ENCODE measurements at places on chromosomes 4 and X.

- DNase-seq, result no peak
Measured at GRCh38 chrX:103276581-103277002, at the start of gene TCEAL5. Gene TCEAL5 (minus strand): TSS chrX:103276750. CDS start chrX:103274563, 2,187 bp downstream.

- DNase-seq, result no peak
Measured at GRCh38 chr4:26131711-26132110, 189.1 kb upstream of the RBPJ start.

- DNase-seq, result no peak
Measured at GRCh38 chr4:121953860-121954259, 2.0 kb upstream of the TRPC3 start.

DNA sequence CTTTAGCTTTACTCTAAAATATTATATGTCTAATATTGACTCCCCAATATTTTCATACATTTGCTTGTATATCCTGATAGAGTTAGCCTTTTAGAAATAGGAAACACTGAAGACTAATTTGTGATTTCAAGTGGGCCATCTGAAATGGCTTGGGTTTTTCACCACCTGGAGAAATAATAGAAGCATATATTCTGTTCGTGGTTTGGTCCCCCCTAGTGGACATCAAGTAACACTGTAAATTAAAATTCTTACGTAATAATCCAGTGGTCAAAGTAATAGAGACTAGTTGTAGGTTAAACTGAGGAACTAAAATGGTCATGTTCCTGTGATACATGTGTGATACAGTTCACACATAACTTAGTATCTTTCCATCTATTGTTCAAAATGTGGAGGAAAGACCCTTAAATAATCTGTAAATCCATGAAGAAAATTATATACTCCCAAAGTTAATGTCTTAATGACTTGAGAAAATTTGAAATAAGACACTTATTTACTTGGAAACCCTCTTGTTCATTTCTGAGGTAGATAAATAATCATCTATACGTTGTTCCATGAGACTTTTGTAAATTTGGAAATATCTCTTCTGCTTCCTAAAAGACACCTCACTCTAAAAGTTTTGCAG, 79.8 kb upstream of the SMARCAD1 start:
- no peak for DNase-seq

DNA sequence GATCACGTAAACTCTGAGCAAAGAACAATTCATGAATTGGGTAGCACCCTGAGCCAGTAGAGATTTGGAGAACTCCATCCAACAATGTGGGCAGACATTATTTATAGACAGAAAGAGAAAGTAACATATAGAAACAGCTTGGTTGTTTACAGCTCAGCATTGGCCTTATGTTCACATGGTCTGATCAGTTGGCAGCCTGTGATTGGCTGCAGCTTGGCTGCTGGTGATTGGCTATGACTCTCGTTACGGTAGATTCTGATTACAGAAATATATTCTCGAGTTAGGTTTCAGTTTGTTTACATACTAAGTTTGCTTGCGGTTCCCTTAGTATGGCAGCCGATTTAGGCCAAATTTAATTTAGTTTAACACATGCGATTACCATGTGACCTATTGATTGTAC, 663.4 kb downstream of the RAPGEF2 start:
- DNase-seq, result no peak

GRCh38 chr4:184252136-184253071, 34.7 kb upstream of the ENPP6 start:
- DNase-seq, result no peak

GRCh38 chrX:136318156-136318555, 17.4 kb downstream of the ADGRG4 start:
- no peak for DNase-seq

- DNase-seq, result no peak
Measured at GRCh38 chr4:117093571-117093970, 8.2 kb upstream of the TRAM1L1 start.

GRCh38 chr4:47218631-47219030, 187.3 kb downstream of the GABRB1 start:
- DNase-seq, result no peak

- no peak for DNase-seq
Measured at GRCh38 chrX:31609130-31609529, 537.3 kb upstream of the FTHL17 start.

DNA sequence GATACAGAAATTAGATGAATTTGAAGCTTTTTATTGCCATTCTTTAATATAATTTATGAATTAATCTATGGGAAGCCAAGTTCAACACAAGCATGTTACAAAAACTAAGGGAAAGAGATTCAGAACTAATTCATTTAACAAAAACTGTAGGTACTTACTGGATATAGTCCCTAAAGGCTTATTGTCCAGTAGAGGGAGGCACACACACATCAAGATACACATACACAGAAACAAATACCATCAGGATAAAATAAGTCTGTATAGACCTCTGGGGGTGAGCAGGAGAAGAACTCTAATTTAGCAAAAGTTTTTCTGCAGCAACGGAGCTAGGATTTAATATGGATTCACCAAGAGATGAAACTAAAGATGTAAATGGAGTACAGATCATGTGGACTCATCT, 83.0 kb upstream of the IL13RA1 start:
- no peak for DNase-seq

GRCh38 chrX:133745349-133745748, 240.0 kb downstream of the GPC3 start:
- no peak for DNase-seq

DNA sequence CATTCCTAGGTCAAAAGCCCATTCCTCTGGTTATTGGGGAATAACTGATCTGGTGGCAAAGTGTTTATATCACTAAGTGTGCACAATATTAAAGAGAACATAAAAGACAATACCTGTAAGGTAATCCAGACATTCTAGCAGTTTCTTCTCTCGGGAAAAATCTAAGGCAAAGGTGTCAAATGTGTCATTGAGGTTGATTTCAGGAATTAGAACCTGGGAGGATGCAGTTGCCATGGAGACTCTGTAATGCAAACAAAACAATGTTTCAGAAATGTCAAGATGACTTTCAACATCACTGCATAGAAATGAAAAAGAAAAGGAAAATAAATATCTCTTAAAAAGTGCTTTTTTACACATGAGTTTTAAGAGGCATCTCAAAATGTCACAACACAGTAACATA, 145.9 kb downstream of the MID1 start:
- no peak for DNase-seq

DNA sequence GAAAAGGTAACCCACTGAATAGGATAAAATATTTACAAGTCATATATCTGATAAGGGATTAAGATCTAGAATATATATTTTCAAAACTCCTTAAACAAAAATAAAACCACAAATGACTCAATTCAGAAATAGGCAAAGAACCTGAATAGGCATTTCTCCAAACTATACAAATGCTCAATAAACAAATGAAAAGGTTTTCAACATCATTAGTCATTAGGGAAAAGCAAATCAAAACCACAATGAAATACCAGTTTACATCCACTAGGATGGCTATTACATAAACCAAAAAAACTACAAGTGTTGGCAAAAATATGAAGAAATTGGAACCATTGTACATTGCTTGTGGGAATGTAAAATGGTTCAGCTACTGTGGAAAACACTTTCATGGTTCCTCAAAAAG, 167.0 kb upstream of the GALNT7 start:
- DNase-seq, result no peak

DNA sequence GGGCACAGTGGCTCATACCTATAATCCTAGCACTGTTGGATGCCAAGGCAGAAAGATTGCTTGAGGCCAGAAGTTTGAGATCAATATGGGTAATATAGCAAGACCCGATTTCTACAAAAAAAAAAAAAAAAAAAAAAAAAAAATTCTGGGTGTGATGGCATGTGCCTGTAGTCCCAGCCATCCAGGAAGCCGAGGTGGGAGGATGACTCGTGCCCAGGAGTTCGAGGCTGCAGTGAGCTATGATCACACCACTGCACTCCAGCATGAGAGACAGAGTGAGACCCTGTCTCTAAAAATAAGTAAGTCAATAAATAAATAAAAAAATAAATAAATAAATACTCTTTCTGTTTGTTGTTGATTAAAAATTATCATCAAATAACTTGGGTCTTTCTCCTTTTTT, 62.4 kb upstream of the BMPR1B start:
- no peak for DNase-seq

GRCh38 chrX:56789518-56790070, 60.6 kb downstream of the NBDY start:
- DNase-seq, result no peak

GRCh38 chr4:47914926-47915237, 499 bp upstream of the NFXL1 start:
- no peak for DNase-seq

GRCh38 chr4:25856756-25857155, 6.0 kb downstream of the SEL1L3 start:
- DNase-seq, result no peak

DNA sequence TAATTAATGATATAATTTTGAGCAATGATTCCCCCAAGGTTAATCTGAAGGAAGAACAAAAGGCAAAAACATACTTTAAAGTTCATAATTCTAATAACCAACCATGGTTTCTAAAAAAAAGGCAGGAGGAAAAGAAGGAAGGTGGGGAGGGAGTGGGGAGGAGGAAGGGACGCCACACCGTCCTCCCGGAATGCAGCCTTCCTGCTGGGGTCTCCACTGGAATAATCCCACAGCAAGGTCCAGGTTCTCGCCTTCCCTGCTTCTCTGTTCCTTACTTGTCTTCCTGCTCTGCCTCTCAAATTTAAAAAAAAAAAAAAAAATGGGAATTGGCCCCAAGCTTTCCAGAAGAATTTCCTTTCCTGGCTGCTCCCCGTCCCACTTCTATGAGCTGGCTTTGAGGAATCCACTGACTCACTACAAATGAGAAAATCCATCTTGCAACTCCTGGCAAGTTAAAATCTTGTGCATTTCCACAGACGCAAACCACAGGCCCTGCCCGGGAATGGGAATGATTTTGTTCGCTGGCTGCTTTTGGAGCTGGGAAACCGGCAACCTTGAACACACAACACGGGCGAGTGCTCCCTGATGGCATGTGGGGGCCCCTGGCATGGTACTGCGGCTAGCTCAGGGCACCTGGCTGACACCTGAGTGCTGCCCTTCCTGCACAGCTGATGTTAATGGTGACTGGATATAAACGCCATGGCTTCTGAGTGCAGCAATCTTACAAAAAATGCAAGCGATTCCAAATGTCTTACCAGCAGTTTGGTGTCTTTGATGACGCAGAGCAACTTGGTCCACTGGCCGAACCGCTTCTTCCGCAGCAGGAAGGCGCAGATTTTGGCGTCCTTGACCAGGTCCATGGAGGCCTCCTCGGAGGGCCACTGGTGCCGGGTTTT, 97.0 kb downstream of the AFAP1 start:
- no peak for DNase-seq

DNA sequence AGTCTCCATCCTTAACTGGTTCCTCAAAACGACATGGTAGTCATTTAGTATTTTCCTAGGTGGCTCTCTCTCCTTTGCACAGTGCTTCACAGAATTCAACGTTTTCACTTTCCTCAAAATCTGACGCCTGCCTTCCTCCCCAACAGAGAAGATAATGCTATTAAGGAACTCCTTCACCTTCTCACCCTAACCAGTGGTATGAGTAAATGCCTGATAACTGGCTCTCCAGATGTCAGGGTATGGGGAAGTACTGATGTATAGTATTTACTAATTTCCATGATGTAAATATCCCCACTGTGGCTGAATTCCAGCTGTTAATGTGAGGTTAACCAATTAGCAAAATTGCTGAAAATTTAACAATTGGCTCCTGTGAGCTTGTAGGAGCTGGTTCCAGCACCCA, 28.8 kb upstream of the NSUN7 start:
- DNase-seq, result no peak

DNA sequence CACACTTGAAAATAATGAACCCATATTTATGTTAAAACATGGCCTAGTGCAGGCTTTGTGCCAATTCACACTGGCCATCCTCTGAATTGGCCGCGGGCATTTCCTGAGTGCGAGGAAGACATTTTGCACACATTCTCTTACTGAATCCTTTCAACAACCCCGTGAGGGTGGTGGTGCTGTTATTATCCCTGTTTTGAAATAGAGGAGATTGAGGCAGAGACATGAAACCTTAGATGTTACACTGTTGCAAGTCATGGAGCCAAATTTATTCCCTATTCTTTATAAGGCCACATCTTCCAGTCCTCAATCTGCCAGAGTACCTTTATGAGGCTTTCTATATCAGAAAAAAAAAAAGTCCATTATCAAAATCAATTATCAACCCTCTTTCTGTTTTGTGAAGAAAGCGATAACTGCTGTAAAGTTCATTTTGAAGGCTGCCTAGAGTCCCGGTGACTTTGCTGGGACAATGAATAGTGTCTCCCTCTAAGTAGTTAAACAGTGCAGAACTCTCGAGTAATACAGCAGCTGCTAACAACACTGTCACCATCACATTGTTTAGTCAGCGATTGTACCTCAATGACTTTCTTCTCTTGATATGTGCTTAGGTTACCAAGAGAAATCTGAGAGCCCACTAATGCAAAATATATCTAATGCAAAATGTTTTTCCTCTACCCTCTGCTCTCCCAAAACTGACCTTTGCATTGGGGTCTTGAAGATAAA, 242.3 kb upstream of the PPARGC1A start:
- no peak for DNase-seq

- no peak for DNase-seq
Measured at GRCh38 chr4:26015133-26015651, 101.2 kb downstream of the SMIM20 start.

- no peak for DNase-seq
Measured at GRCh38 chrX:1321674-1322073, 14.9 kb upstream of the IL3RA start.

DNA sequence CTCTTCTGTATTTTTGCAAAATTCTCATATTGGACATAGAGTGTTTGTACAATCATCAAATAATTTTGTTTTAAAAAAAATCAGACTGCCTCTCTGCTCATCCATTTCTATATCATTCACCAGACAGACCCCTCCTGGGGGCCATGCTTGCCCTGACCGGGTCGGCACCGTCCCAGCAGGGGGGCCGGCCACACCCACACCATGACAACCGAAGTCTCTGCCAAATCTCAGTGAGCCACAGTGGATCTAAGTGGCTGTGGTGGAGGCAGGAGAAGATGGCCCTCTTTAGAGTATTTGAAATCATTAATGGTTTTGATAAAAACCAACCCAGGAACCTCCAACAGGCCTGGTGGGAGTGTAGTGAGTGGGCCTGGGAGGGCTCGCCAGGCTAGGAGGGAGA, 66.9 kb upstream of the ADRA2C start:
- no peak for DNase-seq

GRCh38 chrX:2502668-2503519, 2.1 kb upstream of the DHRSX start:
- DNase-seq, result no peak

DNA sequence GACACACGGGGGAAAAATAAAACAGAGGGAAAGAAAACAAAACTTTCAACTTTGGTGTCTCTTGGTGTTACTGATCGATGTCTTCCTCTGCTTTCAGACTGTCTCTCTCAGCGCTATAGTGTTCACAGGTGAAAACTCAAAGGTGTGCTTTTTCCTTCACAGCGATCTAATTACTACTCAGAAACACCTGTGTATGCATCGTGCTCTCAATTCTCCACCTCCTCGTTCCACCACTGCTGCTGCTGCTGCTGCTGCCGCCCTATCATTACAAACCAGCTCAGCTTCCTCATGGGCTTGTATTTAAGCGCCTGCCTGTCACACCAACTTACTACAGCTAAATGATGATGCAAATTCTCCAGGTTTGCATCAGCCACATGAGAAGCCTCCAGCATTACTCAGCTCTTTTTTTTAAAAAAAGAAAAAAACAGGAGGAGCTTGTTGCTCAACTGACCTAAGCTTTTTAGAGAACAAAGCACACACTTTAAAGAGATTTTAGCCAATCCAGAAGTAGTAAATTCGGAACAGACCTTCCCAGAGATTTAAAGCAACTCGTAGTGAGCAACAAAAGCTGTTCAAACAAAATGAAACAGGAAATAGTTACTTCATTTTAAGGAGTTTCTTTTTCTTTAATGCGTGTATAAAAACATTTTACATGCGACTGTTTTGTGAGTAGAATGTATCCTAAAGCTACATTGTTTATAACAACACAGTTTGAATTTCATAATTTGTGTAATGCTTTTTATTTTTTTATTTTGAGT, at the start of gene SLC7A11:
SLC7A11 (minus strand) TSS at position 274 of the 758 bp plus-strand sequence. CDS start 280 bp downstream, outside the sequence.
- DNase-seq, result peak; percentile 12
